ENCODE measurements at places on chromosomes 4 and X.
A peak's percentile ranks its signal among the peaks of the same experiment; 100 is the strongest.

DNA sequence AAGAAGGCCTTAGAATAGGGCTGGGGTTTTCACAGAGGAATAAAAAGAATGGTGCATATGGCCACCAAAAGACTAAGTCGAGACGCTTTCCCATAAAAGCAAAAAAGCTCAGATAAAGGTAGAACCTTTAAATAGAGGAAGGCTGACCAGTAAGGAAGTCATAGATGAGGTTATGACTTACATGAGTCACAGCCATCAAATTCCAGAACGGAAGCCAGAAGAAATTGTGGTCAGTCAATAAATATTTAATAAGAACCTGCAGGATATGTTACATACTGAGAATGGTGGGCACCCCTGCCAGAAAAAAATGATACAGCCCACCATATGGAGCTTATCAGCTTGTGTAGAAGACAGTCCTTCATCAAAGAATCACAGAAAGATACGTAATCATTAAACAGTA, 120.1 kb downstream of the MANBA start:
- DNase-seq: peak; percentile 82

- DNase-seq: no peak
Measured at GRCh38 chr4:184951668-184952160, 66.6 kb upstream of the HELT start.

- DNase-seq: no peak
Measured at GRCh38 chrX:11792461-11793421, 34.7 kb downstream of the MSL3 start.

DNA sequence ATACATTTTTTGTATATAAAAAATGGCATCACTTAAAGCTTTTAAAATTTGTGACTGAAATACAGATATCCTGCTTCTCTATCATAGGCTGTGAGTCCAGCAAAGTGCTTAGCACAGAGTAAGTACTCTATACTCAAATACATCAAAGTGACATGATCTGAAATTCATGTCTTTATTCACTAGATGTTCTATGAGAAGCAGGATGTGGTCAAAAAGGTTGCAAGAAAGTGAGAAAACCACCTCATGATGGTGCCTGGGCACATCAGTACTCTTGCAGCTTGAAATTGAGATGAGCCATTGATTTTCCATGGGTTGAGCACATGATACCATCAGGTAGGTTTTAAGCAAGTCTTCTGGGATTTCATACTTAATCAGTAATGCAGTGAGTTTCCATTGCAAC, 20.4 kb upstream of the SFRP2 start:
- no peak for DNase-seq

- no peak for DNase-seq
Measured at GRCh38 chr4:77073106-77073809, 2.5 kb downstream of the CCNI start.

DNA sequence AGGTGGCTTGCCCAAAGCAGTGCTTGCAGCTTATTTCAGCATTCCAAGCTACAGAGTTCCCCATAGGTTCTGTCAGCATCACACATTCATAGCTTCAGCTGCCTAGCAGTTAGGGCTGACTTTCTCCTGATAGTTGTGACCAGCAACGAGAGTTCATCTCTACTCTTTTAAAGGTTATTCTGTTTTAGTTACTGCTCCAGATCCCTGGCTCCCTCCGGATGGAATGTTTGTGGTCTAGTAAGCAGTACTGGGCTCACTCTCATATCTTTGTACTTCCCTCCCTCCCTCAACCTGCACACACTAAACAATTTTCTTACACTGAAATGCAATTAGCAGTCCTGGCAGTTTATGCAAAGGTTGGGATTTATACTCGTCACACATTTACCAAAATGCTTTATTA, 43.9 kb downstream of the PTTG2 start:
- peak; percentile 42 for DNase-seq

DNA sequence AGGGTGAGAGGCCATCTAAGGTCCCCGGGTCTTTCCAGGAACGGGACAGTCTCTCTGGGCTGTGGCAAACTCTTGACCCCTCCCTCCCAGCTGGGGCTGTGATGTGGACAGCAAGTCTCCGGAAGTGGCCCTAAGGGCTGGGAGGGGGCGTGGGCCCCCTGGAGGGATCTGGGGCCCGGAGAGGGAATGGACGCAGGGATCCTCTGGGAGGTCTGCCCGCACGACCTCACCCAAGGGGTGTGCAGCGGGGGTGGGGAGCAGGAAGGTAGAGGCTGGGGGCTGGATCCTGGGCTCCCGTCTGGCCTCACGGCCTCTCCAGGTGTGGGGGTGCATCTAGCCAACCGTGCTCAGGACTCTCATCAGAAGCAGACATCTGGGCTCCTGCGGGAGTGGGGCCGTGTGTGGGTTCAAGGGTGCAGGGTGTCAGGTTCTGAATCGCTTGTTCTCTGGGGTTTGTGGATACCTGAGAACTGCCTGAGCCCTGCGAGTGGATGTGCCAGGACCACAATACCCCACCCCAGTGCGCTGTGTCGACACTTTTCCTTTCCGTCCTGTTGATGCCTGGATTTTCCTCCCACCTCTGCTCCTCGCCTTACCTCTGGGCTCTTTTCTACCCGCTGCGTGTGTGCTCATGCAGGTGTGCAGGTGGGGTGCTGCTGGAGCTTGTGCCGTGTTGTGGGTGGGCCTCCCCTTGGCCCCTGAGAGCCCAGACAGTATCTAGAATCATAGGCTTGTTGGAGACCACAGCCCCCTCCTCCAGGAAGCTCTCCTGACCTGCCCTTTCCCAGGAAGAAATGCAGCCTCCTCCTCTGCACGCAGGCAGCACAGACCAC, 915 bp downstream of the CPZ start:
- no peak for DNase-seq

DNA sequence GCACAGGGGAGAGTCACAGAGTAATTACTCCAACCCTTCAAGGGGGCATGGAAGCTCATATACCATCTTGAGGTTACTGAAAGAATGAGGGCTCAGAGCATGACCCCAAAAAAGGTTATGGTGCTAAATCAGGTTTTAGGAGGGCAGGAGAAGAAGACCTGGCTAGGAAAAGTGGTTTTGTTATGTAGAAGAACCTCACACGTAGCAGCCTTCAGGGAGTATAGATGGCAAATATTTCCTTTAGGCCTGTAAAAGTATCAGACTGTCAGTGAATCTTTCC, 102.0 kb upstream of the PDE5A start:
- no peak for DNase-seq

- no peak for DNase-seq
Measured at GRCh38 chrX:54280466-54280865, 77.4 kb downstream of the WNK3 start.

- DNase-seq: no peak
Measured at GRCh38 chr4:146472404-146472803, 49.3 kb downstream of the SLC10A7 start.

GRCh38 chrX:148024425-148025148, 43.5 kb downstream of the FMR1NB start:
- DNase-seq: no peak

GRCh38 chrX:50333308-50333707, 128.7 kb downstream of the CCNB3 start:
- DNase-seq: no peak

- no peak for DNase-seq
Measured at GRCh38 chrX:120739300-120739699, 109.4 kb upstream of the C1GALT1C1 start.

GRCh38 chr4:801436-802124, 24.3 kb downstream of the CPLX1 start:
- no peak for DNase-seq

DNA sequence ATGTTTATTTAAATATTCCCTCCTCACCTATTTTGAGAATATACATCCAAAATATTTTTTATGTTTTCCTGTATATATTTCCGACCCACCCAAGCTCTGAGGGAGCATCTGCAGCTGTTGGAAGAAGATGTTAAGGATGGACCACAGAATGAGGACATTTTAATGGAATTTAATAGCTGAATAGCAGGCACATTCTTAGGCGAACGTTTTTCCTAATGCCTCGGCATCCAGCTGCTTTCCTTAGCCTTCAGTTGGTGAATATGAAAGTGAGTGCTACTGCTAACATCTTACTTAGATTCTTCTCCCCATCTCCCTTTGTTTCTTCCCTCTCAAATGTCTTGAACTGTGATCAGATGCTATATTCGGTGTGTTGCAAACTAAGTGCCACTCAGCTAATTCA, 158.0 kb upstream of the CTSO start:
- DNase-seq: peak; percentile 53

- DNase-seq: peak; percentile 9
Measured at GRCh38 chrX:114615765-114616164, 31.9 kb downstream of the HTR2C start.

GRCh38 chrX:136258951-136259350, 7.8 kb upstream of the MAP7D3 start:
- no peak for DNase-seq

DNA sequence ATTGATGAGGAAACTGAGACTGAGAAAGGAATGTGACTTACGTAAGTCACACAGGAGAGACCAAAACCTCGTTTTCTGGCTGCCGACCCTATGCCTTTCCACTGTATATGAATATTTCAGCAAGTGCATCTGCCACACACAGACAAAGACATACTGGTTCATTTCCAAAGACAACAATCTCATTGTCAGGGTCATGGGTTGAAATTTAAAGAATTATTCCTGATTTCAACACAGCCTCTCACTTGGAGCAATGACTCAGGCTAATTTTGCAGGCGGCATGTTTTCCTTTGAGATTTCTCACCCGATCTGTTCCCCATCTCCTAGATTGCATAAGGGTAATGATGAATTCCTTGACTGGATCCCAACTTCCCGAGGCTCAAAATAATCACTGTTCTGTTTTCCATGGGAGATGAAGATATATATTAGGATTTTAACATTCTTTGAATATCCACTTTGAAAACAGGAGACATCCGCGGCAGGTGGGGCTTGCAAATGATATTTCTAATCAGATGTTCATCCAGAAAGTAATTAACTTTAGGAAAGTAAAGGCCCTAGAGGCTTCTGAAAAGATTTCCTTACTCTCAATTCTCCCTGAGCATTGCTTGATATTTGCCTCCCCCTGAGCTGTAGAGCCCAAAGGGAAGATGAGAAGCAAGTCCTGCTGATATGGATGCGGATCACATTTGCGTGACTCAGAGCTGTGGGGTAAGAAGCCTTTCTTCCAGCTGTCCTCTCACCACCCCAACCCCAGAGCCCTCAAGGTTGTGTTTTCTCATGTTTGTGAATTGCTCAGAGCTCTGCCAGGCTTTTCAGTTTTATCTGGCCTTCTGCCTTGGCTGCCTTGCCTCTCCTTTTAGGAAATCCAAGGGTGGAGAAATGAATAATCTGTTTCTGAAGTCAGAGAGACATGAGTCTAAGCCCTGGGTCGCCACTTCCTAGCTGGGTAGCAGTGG, 361.1 kb upstream of the BOD1L1 start:
- peak; percentile 91 for DNase-seq

- no peak for DNase-seq
Measured at GRCh38 chrX:109987884-109988283, 15.0 kb upstream of the TMEM164 start.

- DNase-seq: no peak
Measured at GRCh38 chr4:168101026-168101425, 8.7 kb downstream of the ANXA10 start.

GRCh38 chr4:13349096-13349495, 135.0 kb downstream of the RAB28 start:
- DNase-seq: peak; percentile 67

- DNase-seq: no peak
Measured at GRCh38 chr4:679629-680028, 5.3 kb downstream of the MYL5 start.

DNA sequence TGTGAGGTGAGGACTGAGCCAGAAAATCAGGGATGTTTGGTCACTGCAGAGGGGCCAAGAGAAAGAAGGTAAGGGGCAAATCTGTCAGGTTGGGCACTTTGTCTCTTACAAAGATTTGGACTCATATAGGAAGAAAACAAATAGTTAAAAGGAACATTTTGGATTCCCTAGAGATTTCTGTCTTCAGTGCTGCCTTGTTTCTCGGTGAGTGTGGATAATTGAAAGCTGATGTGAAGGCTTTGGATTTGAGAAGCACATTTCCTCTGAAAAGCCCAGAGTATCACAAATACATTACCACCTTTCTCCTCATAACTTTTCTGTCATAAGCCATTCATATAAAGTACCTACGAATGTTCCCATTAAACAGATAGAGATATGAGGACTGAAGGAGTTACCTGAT, 107.5 kb downstream of the ATG4A start:
- no peak for DNase-seq

DNA sequence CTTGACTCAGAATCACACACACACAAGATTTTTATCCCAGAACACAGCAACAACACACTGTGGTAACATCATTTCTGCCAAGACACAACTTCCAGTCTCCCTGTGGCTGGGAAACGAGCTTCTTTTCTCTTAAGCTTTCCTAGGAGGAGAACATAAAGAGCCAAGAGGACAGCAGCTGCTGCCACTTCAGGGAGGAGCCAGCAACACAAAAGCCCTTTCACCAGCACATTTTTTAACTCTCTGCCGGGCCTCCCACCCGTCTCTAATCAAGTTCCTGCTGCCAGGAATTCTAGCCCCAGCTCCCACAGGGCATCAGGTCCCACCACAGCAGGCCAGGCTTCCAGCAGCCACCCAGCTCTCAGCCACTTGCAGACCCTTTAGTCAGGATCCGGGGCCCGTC, 22.4 kb downstream of the FAT1 start:
- DNase-seq: peak; percentile 60

DNA sequence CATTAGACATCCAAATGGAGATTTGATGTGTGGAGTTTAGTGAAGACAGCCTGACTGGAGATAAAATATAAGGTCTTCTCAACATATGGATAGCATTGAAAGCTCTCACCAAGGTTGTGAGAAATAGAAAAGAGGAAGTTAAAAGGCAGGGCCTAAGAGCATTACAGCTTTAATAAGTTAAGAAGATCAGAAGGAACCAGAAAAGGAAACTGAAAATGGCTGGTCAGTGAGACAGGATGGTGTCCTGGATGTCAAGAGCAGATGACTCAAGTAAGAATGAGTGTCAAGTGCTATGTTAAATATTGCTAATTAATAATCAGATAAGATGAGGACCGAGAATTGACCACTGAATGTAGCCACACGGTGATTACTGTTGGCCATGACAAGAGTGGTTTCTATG, 642.9 kb downstream of the STPG2 start:
- no peak for DNase-seq

- no peak for DNase-seq
Measured at GRCh38 chr4:35912174-35912573, 332.1 kb downstream of the ARAP2 start.

DNA sequence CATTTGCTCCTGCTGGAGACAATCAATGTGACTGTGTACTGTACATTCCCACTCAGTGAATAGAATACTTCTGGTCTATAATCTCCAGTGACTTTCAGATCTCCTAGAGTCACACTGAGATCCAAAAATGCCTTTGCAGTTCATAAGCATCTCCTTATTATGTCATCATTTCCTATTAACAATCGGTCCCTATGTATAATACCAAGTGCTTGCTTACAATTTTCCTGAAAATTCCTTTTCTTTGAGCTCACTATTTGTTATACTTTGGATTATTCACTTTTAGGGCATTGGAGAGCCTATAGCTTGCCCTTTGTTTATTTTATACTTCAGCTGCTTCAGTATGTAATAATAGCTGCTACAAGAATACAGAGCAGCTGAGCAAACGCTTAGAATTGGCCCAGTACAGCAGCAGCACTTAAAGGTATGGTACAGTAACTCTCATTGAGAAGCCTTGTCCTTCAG, 313.0 kb downstream of the DCTD start:
- peak; percentile 72 for DNase-seq

GRCh38 chr4:2095236-2096072, 36.3 kb downstream of the NAT8L start:
- DNase-seq: no peak

Data from fibroblast of upper back skin (primary cell).